Type B pancreatic cell (in vitro differentiated cells): ENCODE measurements at places on chromosomes 4 and X.

GRCh38 chr4:149498246-149498645 is 317.4 kb downstream of the IQCM start:
- no peak overlapping the region for H3K4me3 ChIP-seq
- H3K4me1 ChIP-seq: no peaks in the 10 kb centered on the region
- no peak overlapping the region for H3K27ac ChIP-seq
- H3K27me3 ChIP-seq: no peaks in the 10 kb centered on the region
- DNase-seq: no peak

DNA sequence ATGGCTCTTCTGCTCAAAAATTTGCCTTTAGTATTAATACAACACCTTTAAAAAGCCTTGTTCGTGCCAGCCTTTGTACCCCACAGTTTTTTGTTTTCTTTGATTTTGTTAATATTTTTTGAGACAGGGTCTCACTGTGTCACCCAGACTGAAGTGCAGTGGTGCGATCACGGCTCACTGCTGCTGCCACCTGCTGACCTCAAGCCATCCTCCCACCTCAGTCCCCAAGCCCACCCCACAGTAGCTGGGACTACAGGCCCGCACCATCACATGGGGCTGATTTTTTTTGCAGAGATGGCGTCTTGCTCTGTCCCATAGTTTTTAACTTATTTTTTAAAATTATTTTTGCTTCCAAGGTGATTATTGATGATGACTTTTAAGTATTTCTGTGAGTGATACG is 134.0 kb downstream of the HTR2C start:
- no peak overlapping the region for H3K27ac ChIP-seq
- H3K4me1 ChIP-seq: no peaks in the 10 kb centered on the region
- H3K36me3 ChIP-seq: no peaks in the 10 kb centered on the region

- H3K4me3 ChIP-seq: no peak overlapping the region
- no peak overlapping the region for H3K27ac ChIP-seq
- H3K4me1 ChIP-seq: no peaks in the 10 kb centered on the region
- H3K27me3 ChIP-seq: no peaks in the 10 kb centered on the region
Measured at GRCh38 chrX:85024044-85024443, 20.4 kb downstream of the APOOL start.

GRCh38 chr4:119615068-119615719 is 13.4 kb downstream of the PDE5A start:
- H3K27ac ChIP-seq: no peak overlapping the region
- peaks cover 13% of the 10 kb centered on the region for H3K36me3 ChIP-seq
- H3K27me3 ChIP-seq: no peaks in the 10 kb centered on the region
- peaks cover 10% of the 10 kb centered on the region for H3K4me1 ChIP-seq

- peaks cover 3% of the 10 kb centered on the region for H3K4me1 ChIP-seq
- no peaks in the 10 kb centered on the region for H3K36me3 ChIP-seq
- H3K4me3 ChIP-seq: no peak overlapping the region
- H3K27me3 ChIP-seq: no peaks in the 10 kb centered on the region
- no peak overlapping the region for H3K27ac ChIP-seq
Measured at GRCh38 chr4:86536151-86536550, 58.0 kb upstream of the PTPN13 start.

DNA sequence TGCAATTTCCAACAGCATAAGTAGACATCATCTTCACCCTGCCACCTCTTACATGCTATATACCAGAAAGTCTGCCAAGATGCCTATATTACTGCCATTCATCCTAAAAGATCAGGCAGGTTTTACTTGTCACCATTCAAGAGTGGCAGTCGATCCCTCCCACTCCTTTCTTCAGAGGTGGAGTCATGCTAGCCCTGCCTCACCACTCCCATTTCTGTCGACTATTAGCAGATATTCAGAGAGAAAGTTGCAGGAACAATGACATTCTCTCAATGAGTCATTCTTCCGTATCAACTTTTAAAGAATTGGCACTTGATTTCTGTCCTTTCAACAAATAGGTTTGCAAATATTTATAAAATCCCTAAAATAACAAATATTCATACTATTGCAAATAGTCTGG is 1060.1 kb downstream of the ADGRL3 start:
- no peak overlapping the region for H3K4me3 ChIP-seq
- H3K4me1 ChIP-seq: no peaks in the 10 kb centered on the region
- H3K27me3 ChIP-seq: peaks cover 3% of the 10 kb centered on the region
- no peak overlapping the region for H3K27ac ChIP-seq

DNA sequence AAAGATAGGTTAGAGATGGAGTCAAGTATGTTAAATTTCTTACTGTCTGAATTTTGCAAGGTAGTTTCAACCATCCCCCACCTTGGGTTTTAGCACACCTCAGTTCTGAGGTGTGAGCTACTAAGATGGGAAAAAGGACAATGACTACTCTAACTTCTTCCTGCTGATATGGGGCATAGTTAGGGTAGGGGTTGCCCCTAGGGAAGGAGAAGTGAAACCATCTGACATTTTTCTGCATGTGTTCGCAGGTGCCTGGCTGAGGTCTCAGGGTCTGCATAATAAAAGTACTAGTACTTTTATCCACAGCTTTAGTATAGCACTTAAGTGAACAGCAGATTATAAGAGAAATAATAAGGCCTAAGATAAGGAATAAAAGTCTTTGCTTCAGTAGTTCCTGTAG is 129.5 kb upstream of the CYSLTR1 start:
- no peaks in the 10 kb centered on the region for H3K36me3 ChIP-seq
- H3K27me3 ChIP-seq: no peaks in the 10 kb centered on the region
- H3K4me1 ChIP-seq: no peaks in the 10 kb centered on the region
- DNase-seq: no peak
- no peak overlapping the region for H3K27ac ChIP-seq

DNA sequence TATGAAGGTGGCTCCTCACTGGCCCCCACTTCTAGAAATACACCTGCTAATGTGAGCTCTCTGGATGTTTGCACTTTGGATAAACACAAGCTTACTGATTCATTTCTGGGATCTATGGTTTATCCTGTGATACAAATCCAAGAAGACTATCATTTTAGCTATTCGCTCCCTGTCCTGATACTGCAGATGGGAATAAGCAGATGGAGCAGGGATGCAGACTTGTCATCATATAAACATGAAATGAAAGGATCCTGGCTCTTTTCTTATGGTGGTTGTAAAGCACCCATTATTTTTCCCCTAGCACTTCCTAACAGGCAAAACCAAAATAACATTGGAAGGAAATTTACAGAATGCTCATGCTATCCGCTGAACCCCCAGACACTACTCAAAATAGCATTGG is 162.9 kb upstream of the NOCT start:
- no peak overlapping the region for H3K27ac ChIP-seq
- no peaks in the 10 kb centered on the region for H3K36me3 ChIP-seq
- DNase-seq: no peak
- peak overlapping the region; percentile 59 for H3K4me3 ChIP-seq
